ENCODE measurements at places on chromosomes 7 and 10.
A peak's percentile ranks its signal among the peaks of the same experiment; 100 is the strongest.

GRCh38 chr10:52950578-52950977 is 178.0 kb upstream of the MBL2 start:
- DNase-seq = no peak

GRCh38 chr7:5554287-5554610 is 130.6 kb upstream of the TNRC18 start:
- DNase-seq = no peak

DNA sequence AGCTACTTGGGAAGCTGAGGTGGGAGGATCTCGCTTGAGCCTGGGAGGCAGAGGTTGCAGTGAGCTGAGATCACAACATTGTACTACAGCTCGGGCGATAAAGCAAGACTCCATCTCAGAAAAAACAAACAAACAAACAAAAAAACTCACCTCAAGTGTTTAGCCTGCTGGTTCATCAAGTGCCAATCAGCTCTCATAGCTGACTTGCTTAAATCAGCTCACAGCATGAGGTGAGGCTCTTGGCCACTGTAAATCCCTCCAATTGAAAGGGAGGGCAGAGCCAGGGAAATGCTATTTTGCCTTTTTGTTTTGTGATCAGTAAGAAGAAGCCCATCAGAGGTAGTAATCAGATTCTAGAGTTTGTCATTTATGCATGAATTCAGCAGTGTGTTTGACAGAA is 112.3 kb downstream of the RAB11FIP2 start:
- DNase-seq = no peak

GRCh38 chr10:100970076-100970913 is 991 bp downstream of the SEMA4G start:
- peak; percentile 10 for DNase-seq

DNA sequence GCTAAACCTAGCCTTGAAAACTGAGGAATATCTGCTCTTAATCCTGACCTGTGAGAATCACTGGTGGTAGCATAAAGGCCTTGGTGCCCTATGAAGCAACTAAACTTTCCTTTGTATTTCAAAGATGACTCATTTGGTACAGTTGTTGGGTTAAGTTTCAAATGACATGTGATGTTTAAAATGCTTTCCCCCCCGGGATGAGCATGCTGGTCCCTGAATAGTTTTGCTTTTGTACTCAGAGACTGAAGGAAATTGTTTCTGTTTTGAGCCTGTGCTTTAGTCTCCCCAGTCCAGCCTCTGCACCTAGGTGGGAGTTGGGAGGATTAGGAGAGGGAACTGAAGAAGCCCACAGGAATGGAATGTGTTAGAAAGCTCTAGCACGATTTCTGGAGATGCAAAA is 258.9 kb upstream of the NPY start:
- no peak for DNase-seq

- no peak for DNase-seq
Observed at GRCh38 chr10:31602541-31603234, 283.7 kb downstream of the ZEB1 start.

GRCh38 chr7:28179120-28180030 is 1.2 kb downstream of the JAZF1 start:
- DNase-seq = peak; percentile 74

DNA sequence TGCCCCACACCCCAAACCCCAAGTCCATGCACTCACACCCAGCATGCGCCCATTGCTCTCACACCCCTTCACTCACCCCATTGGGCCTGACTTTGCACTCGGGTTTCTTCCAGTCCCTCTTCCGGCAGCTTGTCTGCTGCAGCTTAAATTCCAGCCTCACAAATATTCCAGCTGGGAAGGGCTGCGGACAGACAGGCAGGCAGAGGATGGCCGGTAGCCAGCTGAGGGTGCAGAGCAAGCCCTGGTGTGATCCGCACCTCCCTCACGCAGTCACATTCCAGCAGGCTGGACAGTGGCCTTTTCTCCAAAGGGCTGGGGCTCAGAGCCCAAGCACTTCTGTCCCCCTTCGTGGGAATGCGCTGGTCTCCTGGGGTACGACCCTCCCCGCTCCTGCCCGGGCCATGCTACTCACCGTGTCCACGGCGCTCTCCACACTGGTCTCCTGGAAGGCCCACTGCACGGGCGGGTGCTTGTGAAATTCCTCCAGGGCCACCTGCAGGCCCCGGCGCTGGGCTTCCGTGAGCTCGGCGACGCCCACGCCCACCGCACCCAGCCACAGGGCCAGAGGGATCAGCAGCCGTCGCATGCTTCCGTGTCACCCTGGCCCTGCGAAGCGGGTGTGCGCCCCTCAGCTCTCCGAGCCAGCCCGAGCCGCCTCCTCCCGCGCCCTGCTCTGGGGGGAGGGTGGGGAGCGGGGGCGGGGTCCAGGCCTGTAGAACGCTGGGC is 1.2 kb downstream of the RARRES2 start:
- peak; percentile 26 for DNase-seq

- DNase-seq = no peak
Observed at GRCh38 chr10:122493761-122494160, 32.4 kb downstream of the HTRA1 start.

Measured in naive thymus-derived CD8-positive, alpha-beta T cell (primary cell).